ENCODE measurements at places on chromosomes 4 and X.

DNA sequence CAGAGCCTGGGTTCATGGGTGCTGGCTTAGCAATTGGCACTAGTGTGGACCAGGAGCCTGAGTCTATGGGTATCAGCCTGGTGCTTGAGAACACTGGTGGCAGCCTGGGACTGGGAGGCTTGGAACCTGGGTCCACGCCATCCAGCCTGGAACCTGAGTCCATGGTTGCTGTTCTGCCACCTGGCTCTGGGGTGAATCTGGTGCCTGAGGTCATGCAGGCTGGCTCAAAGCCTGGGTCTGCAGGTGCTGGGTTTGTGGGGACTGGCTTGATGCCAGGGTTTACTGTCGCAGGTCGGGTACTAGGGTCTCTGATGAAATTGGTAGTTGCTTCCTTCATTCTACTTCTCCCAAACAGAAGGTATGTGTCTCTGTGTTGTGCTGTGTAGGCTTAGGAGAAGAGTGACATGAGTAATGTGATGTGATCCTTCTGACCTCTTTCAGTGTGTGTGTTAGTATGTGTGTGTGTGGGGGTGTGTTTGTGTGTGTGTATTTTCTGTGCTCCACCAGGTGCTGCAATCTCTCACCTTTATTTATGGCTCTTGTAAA lies 517.0 kb upstream of the EPHA5 start:
- no peak for DNase-seq

DNA sequence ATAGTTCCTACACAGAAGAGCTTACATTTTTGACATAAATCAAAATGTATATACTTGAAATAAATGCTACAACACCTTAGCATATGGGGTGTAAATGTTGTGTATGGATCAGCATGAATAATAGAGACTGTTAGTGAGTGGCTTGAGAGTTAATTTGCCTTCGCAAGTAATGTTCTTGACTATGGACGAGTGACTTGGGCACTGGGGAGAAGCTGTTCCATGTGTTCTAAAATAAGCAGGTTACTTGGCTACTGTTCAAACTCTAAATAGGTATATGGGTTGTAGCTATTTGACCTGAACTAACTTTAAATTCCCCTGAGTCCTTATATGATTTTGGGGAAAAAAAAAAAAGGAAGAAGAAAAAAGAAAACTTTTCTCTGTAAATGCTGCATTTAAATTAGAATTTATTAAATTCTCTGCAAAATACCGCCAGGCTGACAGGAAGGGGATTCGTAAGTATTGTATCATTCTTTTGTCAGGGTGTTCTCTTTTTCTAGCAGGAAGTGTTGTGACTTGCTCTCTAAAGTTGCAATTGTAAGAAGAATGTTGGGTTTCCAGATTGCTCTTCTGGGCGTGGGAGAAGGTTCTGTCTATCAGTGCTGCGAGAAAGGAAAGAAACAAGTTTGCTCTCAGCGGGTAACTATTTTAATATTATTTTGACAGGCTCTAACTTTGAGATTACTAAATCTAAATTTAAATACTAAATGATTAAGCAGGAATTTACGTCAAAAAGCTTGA lies 32.2 kb downstream of the PLS3 start:
- no peak for DNase-seq

- DNase-seq, result no peak
Measured at GRCh38 chr4:89275587-89275986, 32.0 kb downstream of the GPRIN3 start.

- no peak for DNase-seq
Measured at GRCh38 chr4:110489901-110490508, 14.1 kb downstream of the ENPEP start.

- no peak for DNase-seq
Measured at GRCh38 chrX:150849996-150850720, 48.3 kb downstream of the CD99L2 start.

Measured in CD4-positive, alpha-beta T cell treated with Interleukin-6 for 4 hours (primary cell).